ENCODE measurements at places on chromosomes 2 and 18.

- no peak for DNase-seq
Measured at GRCh38 chr2:239950144-239951128, 74.7 kb downstream of the NDUFA10 start.

GRCh38 chr2:201986463-201986735 lies 47.3 kb upstream of the FZD7 start:
- DNase-seq: no peak

DNA sequence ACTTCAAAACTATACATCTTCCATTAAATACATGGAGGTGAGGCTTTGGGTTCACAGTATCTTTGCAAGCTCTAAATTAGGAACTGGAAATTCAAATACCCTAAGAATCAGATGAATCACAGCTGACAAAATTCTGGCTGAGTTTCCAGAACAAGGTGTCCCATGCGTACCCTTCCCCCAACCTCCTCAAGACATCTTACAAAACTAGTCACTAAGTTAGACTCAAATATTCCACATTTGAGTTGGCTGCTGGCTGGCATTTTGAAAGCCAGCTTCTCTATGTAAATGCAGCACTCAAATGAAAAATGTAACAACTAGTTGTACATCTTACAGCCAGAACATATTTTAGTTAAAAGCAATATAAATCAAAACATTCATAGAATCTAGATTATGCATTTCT lies 131.0 kb upstream of the ARL5A start:
- DNase-seq: no peak

GRCh38 chr2:177602611-177603164 lies 210.1 kb downstream of the AGPS start:
- DNase-seq: no peak

GRCh38 chr2:67613227-67613626 lies 216.1 kb downstream of the ETAA1 start:
- DNase-seq: no peak

DNA sequence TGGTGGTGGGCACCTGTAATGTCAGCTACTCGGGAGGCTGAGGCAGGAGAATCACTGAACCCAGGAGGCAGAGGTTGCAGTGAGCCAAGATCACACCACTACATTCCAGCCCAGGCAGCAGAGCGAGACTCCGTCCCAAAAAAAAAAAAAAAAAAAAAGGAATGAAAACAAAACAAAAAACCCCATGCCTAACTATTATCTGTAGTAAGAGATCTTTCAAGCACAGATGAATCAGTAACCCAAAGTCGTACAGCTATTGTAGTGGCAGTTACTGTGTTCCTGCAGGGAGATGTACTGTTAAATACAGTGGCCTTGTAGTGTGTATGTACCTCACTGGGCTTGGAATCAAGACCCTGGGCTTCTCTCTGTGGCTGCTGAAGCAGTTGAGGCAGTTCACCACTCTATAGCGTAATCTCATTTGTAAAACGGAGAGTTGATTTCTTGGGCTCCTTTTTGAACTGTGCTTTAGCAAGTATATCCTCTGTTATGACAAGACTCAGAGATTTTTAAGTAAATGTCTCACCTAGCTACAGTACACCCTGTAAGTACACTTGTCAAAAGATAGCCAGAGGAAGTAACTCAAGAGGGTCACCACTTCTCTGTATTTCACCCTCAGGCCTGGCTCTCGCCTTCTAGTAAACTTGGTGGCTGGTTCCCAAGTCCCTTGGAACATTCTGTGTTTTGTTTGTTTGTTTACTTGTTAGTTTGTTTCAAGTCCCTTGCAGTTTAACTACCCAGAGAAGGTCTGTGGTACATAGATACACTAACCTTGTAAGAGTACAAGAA lies 109.6 kb upstream of the FOSL2 start:
- no peak for DNase-seq

DNA sequence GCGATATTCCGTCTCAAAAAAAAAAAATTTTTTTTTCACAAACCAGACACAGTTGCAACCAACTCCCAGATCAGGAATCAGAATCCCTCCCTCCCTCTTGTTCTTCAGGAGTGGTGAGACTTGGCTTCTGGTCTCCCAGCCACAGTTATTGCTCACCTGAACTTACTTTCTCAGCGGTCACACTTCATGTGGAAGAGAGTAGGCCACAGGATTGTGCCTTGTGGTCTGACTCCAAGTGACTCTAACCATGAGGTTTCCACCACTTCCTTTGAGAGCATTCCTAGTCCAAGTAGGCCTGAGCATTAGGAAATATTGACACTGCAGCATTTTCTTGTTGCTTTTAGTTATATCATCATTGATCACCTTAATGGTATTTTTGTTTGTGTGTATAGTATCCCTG lies 12.1 kb downstream of the FMNL2 start:
- DNase-seq: peak; percentile 6

- no peak for DNase-seq
Measured at GRCh38 chr2:118632921-118633320, 214.5 kb downstream of the EN1 start.

GRCh38 chr2:212409560-212409959 lies 129.0 kb downstream of the ERBB4 start:
- DNase-seq: no peak

DNA sequence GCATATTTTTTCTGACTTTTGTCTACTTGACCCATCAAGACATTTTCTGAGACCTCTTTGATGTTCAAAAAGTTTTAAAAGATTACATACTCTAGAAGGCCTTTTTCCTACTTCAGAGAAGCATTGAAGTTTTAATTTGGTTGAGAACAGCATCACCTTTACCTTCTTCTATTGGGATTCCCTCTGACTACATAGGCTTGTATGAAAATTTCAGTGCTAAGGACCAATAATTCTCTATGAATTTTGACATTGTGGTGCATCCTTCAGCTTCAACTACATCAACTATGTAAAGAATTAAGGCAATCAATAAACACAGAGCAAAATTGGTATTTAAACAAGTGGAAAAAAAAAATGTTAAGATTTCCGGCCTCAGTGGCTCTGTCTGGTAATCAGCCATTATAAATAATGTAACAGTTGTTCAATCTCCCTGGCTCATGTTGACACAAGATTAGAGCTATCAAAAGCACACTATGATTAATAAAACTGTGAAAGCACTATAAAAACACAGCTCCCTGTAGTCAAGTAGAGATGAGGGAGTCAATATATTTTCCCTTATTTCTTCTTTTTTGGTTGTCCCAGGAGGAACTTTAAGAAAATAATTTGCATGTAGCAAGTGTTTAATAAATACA lies 627.0 kb upstream of the SYT4 start:
- DNase-seq: no peak

GRCh38 chr2:106353676-106354075 lies 114.5 kb downstream of the RGPD3 start:
- DNase-seq: no peak

GRCh38 chr2:149738767-149739166 lies 151.2 kb upstream of the MMADHC start:
- DNase-seq: no peak

- DNase-seq: no peak
Measured at GRCh38 chr2:227407591-227408151, 19.9 kb upstream of the SCYGR1 start.

GRCh38 chr2:184294831-184295230 lies 303.5 kb upstream of the ZNF804A start:
- DNase-seq: no peak

GRCh38 chr2:236986524-236987330 lies 99.0 kb upstream of the COPS8 start:
- DNase-seq: no peak

GRCh38 chr2:11616097-11616687 lies 53.8 kb downstream of the NTSR2 start:
- no peak for DNase-seq

GRCh38 chr2:85506768-85507181 lies 32.2 kb upstream of the MAT2A start:
- DNase-seq: no peak

DNA sequence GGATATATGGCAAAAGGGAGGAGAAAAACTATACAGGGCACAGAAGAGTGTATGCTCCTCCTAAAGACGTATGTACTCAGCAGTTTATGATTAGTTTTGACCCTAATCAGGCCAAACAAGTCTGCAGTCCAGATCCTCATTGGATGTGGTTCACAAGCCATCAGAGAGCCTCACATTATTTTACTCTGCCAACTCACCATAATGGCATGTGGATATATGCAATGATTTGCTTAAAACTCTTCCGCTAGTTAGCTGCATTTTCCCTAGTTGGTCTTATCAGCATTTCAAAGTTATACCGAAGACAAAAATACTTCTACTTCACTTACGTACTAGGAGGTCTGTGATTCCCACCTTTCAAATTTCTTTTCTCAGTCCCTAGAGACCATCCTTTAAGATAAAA lies 198.4 kb downstream of the CMPK2 start:
- DNase-seq: no peak

DNA sequence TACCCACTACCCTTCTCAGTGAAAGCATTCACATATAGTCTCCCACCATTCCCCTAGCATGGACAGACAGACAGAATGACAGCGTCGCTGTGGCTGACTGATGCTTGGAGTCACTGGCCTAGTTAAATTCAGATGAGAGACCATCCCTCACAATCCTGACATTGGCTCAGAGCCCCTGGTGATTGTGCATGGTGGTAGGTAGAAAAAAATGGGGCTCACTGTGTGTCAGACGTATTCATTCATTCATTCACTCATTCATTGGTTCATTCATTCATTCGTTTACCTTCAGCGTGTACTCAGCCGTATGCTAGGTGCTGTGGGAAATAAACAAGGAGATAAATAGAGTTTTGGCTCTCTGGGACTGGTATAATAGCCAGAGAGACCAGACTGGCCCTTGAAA lies 94.8 kb upstream of the STPG4 start:
- no peak for DNase-seq

- DNase-seq: no peak
Measured at GRCh38 chr2:194822097-194822496, 834.9 kb upstream of the SLC39A10 start.

DNA sequence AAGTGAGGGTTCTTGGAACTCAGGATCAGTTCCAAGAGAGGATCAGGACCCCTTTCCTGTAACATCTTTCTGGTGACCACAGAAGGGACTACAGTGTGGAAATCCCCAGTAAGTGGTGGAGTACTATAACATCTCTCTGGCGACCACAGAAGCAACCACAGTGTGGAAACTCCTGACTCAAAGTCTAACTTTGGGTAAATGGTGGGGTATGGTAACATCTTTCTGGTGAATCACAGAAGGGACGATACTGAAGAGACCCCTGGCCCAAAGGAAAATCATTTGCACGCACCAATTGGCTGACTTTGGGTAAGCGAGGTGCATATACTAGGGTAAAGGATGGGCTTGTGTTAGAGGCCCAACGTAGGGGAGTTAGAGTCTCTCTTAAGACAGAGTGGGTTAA lies 56.3 kb upstream of the GULP1 start:
- DNase-seq: no peak

GRCh38 chr2:239876948-239877289 lies 148.2 kb downstream of the NDUFA10 start:
- no peak for DNase-seq

DNA sequence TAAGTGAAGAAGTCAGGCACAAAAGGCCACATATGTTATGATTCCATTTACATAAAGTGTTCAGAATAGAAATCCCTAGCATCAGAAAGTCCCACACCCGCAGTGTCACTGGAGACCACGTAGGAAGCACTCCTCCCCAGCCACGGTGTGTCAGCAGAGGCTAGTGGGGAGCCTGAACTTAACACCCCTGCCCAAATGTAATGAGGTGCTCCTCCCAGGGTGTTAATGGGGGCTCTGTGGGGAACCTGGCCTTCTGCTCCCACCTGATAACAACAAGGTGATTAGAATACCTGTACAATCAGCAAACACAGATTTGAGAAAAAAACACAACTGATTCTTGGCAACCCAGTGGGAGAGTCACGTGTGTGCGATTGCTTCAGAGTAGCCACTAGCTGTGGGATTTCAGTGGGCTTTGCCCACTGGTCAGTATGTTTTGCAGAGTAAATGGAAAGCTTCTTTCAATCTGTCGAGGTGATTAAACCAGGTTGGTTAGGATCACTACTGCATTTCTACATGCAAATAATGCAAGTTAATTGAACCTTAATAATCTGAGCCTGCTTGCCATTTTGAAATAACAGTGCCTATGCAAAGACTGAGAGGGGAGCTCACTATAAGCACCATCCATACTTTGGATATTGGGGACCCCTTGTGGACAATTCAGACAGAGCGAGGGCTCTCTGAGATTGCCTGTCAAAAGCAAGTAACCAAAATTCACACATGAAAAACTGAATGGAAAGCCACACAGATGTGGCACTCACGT lies 20.6 kb upstream of the ATRAID start:
- peak; percentile 80 for DNase-seq

GRCh38 chr2:38421274-38422056 lies 44.4 kb upstream of the ATL2 start:
- DNase-seq: no peak

DNA sequence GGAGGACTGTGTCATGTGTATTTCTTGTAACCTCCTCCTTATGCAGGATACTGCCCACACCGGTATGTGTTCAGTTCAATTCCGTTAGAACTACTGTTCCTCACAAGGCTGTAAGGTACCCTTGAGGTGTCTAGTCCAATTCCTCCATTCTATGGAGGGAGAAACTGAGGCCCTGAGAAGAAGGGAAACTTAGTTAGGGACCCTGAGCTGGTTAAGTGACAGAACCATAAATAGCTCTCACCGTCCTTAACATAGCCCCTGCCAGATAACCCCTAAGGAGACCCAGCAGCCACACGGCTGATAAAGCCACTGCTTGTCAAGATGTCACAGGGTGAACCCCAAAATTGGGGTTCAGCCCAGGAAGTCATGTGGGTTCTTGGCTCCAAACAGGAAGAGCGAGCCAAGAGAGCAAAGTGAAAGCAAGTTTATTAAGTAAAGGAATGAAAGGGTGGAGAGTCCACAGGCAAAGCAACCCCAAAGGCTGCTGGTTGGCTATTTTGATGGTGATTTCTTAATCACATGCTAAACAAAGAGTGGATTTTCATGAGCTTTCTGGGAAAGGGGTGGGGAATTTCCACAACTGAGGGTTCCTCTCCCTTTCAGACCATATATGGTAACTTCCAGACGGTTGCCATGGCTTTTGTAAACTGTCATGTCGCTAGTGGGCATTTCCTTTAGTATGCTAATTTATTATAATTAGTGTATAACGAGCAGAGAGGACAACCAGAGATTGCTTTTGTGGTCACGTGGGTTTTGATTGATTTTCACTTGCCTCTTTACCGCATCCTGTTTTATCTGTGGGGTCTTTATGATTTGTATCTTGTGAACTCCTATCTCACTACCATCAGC lies 83.4 kb upstream of the RTN4 start:
- DNase-seq: no peak

GRCh38 chr2:74876081-74876886 lies 42.4 kb downstream of the HK2 start:
- peak; percentile 77 for DNase-seq
